RWPE2 (cell line): ENCODE measurements at places on chromosomes 1 and 21.
A peak's percentile ranks its signal among the peaks of the same experiment; 100 is the strongest.

GRCh38 chr1:52402860-52403240, 1.4 kb downstream of the ORC1 start:
- DNase-seq = no peak

GRCh38 chr1:109773900-109774485, 10.3 kb upstream of the EPS8L3 start:
- DNase-seq = peak; percentile 30

- no peak for DNase-seq
Measured at GRCh38 chr1:117641536-117641935, 35.7 kb downstream of the TENT5C start.

- DNase-seq = no peak
Measured at GRCh38 chr1:226568077-226568831, 19.7 kb downstream of the STUM start.

- DNase-seq = no peak
Measured at GRCh38 chr1:230832476-230832875, 35.8 kb downstream of the C1orf198 start.

DNA sequence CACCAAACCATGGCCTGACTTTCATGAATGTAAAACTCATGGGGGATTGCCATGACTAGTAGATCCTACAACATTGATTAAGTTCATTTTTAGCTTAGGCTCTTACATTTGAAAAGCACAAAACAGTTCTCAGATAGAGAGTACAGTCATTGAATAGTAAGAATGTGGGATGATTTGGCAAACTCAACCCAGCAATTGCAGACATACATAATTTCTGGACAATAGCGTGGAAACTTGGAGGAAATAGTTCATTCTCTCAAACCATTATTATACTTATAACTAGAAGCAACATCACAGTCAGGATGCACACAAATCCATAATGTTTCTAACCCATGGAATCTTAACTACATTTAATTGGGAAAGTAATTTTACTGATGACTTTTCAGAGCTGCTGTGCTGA, 598.2 kb downstream of the LMO4 start:
- DNase-seq = no peak

- no peak for DNase-seq
Measured at GRCh38 chr21:38790961-38791360, 14.8 kb upstream of the ETS2 start.

DNA sequence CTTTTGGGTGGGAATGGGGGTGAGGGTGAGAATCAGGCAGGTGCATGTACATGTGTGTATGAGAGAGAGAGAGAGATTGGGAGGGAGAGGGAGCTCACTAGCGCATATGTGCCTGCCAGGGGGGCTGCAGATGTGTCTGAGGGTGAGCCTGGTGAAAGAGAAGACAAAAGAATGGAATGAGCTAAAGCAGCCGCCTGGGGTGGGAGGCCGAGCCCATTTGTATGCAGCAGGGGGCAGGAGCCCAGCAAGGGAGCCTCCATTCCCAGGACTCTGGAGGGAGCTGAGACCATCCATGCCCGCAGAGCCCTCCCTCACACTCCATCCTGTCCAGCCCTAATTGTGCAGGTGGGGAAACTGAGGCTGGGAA, 95.0 kb downstream of the EPHB2 start:
- no peak for DNase-seq

DNA sequence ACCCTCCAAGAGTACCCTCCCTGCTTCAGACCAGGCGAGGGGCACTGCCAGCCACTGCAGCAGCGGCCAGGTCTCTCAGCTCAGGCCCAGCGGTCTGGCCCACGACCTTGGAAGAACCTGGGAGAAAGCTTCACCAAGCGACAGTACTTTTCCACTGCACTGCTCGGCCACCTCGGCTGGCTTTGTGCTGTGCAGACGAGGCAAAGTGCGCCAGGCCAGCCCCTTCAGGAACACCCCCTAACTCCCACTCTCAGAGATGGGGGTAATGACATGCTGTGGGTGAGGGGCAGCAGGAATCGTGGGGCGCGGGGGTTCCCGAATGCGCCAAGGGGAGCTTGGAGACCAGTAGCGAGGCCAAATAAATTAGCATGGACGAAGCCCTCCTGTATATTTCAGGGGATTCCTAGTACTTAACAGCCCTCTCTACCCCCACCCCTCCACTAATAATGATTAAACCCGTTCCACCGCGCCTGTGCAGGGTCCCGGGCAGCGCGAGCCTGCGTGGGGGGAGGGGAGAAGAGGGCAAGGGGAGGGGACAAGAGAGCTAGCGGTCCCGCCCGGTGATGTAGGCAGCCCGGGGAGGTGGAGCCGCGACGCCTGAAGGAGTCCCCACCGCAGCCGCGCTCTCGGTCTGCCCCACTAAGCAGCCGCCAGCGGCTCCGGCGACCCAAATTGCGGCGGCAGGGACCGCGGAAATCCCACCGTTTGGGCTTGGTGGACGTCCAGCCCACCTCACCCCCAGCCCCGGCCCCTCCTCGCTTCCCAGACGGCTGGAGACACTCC, at the start of gene FAM43B:
TSS of gene FAM43B (plus strand) at position 629 of the 783 bp plus-strand sequence. CDS start 401 bp downstream, outside the sequence.
- DNase-seq = no peak

DNA sequence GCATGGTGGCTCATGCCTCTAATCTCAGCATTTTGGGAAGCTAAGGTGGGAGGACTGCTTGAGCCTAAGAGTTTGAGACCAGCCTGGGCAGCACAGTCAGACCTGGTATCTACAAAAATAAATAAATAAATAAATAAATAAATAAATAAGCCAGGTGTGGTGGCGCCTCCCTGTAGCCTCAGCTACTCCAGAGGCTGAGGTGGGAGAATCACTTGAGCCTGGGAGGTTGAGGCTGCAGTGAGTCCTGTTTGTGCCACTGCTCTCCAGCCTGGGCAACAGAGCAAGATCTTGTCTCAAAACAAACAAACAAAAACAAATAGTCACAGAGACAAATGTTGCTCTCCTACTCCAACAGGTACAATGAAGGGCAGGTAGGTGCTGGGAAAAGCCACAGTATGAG, 242.4 kb upstream of the POU3F1 start:
- no peak for DNase-seq

DNA sequence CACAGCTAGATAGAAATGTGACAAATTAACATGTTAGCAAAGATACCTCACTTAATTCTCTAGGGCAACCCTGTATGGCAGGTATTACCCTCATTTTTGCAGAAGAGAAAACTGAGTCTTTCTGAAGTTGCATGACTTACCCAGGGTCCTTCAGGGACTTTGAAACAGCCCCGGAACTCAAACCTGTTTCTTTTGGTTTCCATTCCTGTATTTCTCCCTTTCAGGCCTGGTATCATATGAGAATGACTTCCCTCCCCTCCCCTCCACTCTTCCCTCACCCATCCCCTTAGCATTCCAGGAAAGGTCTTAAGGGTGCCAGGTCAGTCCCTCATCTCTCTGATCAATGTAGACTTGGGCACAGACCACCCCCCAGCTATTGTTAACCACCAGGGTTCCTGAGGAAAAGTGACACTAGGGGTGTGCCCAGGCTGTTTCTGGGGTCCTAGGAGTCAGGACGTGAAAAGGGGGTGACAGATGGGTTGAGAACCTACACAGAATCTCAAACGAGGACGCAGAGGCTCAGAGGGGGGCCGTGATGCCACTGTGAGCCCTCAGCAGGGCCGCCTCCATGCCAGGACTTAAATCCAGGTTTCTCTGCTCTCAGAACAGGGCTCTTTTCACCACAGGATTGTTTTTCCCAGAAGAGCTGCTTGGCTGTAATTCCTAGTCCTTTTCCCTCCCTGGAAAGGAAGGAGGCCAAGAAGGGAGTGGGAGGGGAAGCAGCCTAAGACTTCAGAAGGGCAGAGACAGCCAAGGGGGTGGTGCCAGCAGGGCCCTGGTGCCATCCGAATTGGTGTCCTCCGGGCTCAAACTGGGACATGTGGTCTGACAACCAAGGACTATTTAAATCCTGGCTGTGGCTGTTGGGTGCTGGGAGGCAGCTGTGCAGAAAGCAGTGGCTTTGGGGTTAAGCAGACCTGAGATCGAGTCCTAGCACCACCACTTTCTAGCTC, 2.1 kb upstream of the WASF2 start:
- no peak for DNase-seq

DNA sequence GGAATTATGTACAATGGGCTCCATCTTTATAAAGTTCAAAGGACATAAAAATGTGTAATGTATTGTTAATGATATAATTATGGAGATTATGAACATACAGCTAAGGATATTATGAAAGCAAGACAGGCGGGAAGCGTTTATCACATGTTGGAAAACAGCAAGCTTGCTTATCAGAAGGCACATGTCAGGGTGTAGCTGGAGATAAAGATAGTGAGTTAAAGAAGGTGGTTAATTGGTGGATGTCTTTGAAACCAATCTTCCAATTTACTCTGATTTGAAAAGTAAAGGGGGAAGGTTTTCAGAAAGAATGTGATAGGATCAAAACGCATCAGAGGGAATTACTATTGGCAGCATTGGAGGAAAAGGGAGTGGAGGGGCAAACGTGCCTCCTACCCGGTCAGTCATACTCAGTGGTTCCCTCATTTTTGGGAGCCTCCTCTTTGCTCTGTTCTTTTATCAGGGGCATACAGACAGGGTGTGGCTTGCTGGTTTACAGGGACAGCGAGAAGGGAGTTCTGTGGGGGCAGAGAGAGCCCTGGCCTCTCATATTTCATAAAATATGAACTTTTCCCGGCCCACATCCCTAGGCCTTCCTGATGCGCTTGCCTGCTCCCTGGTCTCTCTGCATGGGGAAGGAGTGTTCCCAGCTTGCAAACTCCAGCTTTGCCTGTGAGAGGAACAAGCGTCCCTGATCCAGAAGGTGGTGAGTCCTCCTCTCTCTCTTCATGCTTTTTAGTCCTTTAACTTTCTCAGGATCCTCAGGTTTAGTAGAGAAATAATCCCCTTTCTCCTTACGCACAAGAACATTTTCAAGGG, 8.0 kb upstream of the SVBP start:
- no peak for DNase-seq

DNA sequence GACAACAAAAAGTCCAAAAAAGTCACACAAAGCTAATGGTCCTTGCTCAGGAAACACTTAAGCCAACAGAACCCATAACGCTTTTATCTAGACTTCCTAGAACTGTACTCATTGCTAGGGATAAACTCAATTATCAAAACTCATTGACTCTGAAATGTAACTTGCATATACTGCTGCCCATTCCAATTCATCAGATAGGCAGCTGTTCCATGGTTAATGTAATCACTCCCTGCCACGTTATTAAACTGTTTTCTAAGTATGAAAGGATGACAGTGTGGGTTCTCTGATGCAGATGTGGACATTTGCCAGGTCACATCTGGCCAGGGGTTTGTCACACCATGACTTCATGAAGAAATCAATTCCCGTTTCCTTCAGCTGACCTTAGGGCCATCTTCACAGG, 30.3 kb upstream of the DNAJC11 start:
- no peak for DNase-seq

GRCh38 chr21:14955936-14956520, 108.8 kb downstream of the NRIP1 start:
- DNase-seq = no peak

DNA sequence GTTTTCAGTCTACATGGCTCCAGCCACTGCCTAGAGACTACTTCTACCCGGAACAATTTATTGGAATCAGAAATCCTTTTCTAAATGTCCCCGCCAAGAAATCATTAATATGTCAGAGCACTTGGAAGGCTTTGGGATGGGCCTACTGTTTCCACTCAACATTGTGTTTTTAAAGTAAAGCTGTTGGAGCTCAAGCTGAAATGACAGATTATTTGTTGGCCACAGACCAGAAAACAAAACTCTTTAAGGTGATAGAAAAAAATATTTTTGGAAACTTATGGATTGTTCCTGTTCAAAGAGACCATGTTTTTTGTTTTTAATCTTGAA, 496 bp downstream of the VPS45 start:
- no peak for DNase-seq

GRCh38 chr1:36829961-36830360, 204.4 kb downstream of the GRIK3 start:
- DNase-seq = no peak

DNA sequence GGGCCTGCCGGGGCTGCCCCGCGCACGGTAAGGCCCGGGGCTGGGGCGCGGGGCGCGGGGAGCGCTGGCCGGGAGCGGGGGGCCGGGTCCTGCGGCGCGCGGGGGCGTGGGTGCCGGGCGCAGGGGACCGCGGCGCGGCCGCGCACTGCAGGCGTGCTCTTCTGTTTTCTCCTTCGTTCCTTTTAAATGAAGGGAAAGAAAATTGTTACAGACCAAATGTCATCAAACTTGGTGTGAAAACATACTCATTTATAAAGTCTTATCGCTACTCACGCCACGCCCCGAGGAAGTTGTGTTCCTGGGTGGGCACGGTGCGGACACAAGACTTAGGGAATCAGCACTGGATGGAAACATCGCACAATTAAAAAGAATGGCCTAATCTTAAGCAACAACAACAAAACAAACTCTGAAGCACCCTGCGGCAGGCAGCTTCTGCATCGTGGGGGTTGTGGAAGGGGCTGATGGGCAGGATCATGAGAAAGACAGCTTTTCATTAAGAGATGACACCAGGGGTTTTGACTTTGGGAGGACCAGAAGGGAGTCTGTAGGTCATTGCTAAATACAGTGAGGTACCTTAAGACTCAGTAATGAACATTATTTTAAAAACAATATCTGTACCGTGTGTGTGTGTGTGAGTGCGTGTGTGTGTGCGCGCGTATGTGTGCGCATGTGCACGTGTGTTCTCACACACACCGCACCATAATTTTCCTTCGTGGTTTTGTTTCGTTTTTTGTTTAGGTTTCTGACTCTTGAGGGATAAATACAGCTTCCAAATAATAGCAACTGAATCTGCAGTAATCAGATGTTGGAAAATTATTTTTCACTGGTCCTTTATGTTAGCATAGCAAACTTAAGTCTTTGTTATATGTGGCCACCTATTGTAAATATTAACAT, 548 bp downstream of the B3GALT5 start:
- DNase-seq = no peak

DNA sequence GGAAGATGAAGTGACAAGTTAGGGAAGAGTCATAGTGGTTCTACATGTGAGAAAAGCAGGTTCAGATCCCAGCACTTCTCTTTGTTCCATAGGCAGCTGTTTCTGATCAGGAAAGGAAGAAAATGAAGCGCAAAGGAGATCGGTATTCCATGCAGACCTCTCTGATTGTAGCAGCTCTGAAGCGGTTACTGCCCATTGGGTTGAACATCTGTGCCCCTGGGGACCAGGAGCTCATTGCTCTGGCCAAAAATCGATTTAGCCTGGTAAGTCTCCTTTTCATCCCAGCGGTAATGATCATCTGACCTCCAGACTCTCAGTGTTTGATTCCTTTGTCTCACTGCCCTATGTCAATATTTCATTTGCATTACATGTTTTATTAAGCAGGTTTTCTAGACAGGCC, 173.6 kb downstream of the ZP4 start:
- DNase-seq = no peak

DNA sequence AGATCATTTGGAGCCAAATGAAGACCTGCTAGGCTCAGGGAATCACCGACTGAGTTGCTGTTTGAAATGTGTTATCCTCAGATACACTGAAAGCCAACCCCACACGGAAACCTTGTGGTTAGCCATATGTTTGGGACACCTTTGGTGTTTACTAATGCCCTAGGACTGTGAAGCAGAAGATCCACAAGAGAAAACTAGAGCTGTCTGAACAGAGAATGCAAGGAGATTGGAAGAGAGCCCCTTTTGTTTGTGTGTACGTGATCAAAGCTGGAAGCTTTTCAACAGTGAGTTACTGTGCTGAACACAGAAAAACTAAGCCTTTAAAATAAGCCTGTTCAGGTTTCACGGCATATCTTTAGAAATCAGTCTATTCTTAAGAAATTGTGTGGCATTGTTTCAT, 908.2 kb upstream of the ADGRL2 start:
- no peak for DNase-seq
